ENCODE measurements at places on chromosomes 2 and 18.
A peak's percentile ranks its signal among the peaks of the same experiment; 100 is the strongest.

- no peak for DNase-seq
Measured at GRCh38 chr18:55900380-55900779, 312.4 kb upstream of the TCF4 start.

DNA sequence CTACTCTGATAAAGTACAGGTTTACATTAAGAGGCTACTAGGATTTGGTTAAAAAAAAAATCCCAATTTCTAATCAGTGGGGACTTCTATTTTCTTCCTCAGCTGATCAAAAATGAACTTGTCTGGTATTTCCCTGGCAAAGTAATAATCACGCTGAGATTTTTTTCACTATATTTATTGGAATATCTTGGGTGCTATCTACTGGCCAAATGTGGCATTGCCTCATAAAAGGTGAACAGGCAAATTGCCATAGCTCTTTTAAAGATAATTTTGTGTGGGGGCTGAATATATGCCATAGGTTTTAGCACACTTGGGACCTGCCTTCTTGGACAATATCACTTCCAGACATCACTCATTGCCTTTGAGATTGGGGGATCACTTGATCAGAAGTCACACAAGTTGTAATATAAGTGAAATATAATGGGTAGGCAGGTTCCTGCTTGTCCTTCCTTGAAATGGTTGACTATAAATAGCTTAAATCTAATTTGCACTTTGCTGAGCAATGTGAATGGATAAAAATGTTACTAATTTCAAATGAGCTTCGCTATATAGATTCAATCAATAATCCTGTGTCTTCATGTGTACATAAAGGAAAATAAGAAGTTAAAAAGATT lies 7.0 kb upstream of the NXPH2 start:
- DNase-seq: no peak

GRCh38 chr18:52409727-52410126 lies 69.7 kb downstream of the DCC start:
- DNase-seq: peak; percentile 14

DNA sequence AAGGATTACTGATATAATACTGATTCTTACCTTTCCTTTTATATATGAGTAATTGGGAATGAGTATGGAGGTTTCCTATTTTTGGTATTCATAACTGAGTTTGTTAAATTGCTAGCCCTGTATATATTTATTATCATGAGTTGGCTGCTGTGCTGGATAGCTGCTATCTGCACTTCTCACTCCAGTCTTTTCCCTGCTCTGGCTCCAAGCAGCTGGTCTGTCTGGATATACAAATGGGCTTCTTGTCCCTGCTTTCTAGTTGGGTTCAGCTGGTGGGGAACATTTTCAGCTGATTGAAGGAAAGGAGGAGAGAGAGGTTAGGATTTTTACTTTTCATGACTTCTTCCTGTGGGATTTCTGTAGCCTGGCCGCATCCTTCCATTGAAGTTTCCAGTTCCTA lies 41.2 kb downstream of the AGFG1 start:
- no peak for DNase-seq

DNA sequence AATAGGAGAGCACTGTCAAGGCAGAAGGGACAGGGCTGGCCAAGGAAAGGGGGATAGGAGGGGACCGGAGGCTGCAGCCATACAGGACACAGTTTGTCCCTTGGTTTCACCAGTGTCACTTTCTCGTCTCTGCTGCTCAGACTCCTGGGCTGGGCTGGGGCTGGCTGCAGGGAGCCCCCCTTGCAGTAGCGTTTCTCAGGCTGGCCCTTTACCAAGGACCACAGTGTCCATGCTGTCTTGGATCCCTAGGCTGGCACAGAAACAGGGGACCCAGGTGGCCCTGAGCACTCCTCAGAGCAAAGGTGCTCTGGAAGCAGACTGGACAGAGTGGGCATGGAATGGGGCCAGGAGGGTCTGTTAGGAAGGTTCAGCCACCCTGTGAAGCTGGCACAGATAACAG lies 34.8 kb downstream of the ATOH8 start:
- DNase-seq: no peak

- no peak for DNase-seq
Measured at GRCh38 chr2:98555696-98556095, 52.6 kb downstream of the COA5 start.

DNA sequence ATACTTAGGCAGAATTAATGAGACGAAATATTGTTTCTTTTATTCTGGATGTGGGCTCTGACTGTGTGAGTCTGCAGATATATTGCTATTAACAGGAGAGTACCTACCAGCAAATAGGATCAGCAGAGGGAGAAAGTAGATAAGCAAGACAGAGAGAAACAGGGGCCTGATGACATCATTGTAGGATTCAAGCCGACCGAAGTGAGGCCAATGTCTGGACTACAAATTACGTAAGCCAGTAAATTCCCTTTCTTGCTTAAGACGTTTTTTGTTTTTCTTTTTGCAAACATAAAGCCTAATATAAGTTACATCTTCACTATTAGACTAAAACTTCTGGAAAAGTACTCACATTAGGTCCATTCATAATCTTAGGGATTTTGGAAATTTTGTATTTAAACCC lies 21.4 kb upstream of the PTPRM start:
- no peak for DNase-seq

DNA sequence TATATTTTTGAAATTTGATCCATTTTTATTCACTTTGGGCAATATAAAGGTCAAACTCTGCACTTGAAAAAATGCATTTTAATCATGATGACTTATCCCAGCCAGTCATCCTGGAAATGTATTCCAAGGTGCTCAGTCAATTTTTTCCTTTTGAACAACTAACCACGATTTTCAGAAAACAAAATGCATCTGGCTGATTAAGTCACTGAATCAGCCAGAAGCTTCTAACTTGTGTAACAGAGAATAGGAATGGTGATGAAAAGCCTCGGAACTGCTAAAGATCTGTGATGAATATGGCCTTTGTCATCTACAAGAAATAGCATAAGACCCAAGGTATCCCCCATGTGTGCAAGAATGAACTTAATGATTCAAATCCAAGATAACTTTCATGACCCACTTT lies 572.7 kb downstream of the EPHA4 start:
- DNase-seq: no peak

- DNase-seq: no peak
Measured at GRCh38 chr2:100831831-100832230, 11.9 kb downstream of the NPAS2 start.

GRCh38 chr2:144703852-144704708 lies 184.2 kb upstream of the ZEB2 start:
- DNase-seq: no peak

- DNase-seq: no peak
Measured at GRCh38 chr18:44181951-44182747, 498.5 kb upstream of the SETBP1 start.

- no peak for DNase-seq
Measured at GRCh38 chr2:215940645-215941184, 72.6 kb downstream of the MREG start.

DNA sequence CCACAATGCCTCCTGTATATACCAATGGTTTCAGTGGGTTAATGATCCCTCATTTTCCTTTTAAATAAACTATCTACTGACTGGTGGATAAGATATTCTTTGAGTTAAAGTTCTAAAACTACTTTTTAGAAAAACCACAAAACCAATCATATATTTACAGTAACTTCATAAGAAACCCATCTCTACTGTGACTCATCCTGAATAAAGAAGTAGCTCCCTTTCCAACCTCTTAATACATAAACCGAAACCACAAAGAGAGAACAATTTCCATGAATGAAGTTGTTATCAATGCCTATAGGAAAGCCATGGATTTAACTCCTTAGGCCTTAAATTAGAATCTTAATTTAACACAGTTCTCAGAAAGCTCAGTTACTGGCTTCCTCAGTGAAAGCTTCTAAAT lies 227.0 kb upstream of the SMAD7 start:
- no peak for DNase-seq

DNA sequence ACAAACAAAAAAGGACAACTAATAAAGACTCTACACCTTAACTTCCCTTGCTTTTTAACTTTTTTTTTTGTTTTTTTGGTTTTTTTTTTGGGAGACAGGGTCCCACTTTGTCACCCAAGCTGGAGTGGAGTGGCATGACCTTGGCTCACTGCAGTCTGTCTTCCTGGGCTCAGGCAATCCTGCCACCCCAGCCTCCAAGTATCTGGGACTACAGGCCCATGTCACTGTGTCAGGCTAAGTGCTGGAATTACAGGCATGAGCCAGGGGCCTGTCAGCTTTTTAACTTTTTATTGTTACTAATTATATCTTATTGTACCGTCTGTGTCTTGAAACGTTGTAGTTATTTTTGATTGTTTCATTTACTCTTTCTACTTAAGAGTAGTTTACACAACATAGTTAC lies 25.5 kb downstream of the WDR7 start:
- DNase-seq: no peak

GRCh38 chr18:31563778-31564177 lies 27.9 kb upstream of the TTR start:
- DNase-seq: peak; percentile 21

GRCh38 chr18:64288432-64288831 lies 139.5 kb upstream of the LINC00305 start:
- DNase-seq: no peak

DNA sequence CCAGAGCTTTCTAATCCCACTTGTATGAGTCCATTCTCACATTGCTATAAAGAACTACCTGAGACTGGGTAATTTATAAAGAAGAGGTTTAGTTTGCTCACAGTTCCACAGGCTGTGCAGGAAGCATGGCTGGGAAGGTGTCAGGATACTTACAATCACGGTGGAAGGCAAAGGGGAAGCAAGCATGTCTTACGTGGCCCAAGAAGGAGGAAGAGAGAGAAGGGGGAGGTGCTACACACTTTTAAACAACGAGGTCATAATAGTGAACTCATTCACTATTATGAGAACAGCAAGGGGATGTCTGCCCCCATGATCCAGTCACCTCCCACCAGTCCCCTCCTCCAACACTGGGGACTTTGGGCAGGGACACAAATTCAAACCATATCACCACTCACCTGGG lies 67.8 kb downstream of the TTC32 start:
- no peak for DNase-seq

- DNase-seq: no peak
Measured at GRCh38 chr2:72027426-72028161, 120.1 kb downstream of the CYP26B1 start.

DNA sequence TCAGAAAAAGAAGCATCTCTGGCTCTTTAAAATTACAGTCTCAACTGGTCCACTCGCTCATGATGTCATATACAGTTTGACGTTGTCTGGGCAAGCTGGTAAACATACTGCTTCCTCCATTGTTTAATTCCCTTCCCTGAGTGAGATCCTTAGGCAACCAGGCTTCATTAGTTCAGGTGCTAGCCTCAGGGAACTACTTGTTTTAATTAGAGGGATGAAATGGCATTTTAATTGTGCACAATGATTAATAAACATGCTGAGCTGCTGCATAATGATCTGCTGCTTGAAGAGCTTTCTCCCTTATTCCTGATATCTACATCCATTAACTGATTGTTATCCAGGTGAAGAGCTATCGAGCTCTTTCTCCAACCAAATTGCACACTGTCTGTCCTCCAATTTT lies 195.6 kb upstream of the ETAA1 start:
- DNase-seq: no peak

DNA sequence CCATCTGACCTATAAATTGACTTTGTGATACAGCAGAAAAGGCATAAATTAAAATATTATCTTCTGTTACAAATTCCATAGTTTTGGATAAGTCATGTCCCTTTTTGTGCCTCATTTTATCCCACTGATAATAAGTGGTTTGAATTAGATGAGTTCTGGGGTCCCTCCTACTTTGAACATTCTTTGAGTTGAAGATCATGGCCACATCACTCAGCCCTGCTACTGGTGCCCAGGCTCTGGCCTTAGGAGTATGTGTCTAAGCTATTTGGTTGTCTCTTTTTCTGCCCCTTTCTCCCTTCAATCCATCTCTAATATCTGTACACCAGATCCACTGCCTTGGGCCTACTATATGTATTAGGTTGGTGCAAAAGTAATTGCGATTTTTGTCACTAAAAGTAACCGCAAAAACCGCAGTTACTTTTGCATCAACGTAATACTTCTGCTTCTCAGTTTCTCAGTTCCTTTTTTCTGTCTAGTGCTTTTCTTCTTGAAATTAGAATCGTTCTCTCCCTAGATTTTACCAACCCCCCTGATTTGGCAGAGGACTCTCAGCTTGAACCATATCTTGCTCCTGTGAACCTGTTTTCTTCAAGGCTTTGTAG lies 362.5 kb upstream of the TNP1 start:
- peak; percentile 30 for DNase-seq

GRCh38 chr2:151337643-151338042 lies 19.7 kb upstream of the TNFAIP6 start:
- no peak for DNase-seq

- DNase-seq: no peak
Measured at GRCh38 chr2:19746137-19746600, 155.6 kb downstream of the TTC32 start.

GRCh38 chr2:169105476-169105875 lies 36.1 kb downstream of the DHRS9 start:
- no peak for DNase-seq

GRCh38 chr2:154825358-154825757 lies 126.9 kb downstream of the KCNJ3 start:
- DNase-seq: no peak

- DNase-seq: no peak
Measured at GRCh38 chr2:224645722-224646121, 60.6 kb upstream of the CUL3 start.

DNA sequence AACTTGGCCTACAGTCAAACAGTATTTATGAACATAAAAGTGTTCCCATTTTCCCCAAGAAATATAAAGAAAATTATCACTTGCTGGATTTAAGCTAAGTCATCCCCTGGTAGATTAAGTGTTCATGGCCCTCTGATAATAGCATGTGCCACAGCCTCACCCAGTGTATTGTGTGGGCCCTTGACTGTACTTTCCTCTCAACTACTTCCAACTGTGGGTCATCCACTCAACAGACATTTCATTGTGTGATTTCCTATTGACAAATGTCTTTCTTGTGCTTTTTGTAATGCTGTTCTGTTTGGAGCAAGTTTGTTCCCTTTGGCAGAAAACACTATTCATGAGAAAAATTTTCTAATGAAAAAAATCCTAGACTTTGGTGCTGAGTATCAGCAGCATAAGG lies 48.4 kb upstream of the TMEM17 start:
- DNase-seq: no peak

DNA sequence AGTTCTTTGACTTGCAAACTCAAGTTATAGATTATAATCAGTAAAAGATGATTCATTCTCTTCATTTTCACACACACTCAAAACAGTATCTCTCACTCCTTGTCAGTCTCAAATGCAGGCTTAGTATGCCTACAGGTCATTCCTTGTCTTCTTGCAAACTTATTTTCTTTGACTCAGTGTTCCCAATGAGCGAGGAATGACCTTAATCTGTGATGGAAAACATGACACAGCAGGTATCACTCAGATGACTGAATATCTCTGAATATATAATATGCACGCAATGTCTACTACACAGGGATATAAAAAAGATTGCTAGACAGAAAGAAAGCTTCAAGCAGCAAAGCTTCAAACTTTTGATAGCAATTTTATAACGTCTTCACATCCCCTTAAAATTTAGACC lies 127.8 kb upstream of the RGPD4 start:
- no peak for DNase-seq

DNA sequence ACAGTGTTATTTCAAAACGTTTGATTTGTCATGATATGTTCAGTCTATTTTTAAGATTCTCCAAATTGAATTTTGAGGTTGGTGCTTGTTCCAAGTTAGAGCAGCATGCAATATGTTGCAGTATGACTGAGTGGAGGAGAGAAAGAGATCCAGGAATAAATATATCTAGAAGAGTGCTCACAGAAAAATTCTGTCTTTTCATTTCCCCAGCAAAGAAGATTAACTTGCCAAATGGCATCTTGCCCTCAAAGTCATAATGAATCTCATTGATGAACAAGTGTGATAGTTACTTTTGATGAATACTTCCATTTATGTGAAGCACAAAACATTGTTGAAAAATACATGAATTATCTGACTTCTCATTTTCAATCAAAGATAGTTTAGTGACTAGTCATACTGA lies 95.9 kb downstream of the KCNJ3 start:
- no peak for DNase-seq

Data from GM10248 (cell line).